ENCODE measurements at places on chromosomes 2 and 18.

DNA sequence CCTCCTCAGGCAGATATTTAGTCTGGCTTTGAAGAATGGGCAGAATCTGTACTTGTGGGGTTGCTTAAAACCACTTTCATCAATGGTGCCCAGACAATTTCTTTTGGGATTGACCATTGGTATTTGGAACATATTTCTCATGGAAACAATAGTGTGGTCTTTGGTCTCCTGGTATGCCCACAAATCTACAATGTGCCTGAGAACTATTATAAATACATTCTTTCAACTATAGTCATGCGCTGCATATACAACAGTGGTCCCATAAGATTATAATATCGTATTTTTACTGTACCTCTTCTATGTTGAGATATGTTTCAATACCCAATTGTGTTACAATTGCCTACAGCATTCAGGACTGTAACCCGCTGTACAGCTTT, 34.8 kb upstream of the PPP4R1 start:
- no peak for DNase-seq

DNA sequence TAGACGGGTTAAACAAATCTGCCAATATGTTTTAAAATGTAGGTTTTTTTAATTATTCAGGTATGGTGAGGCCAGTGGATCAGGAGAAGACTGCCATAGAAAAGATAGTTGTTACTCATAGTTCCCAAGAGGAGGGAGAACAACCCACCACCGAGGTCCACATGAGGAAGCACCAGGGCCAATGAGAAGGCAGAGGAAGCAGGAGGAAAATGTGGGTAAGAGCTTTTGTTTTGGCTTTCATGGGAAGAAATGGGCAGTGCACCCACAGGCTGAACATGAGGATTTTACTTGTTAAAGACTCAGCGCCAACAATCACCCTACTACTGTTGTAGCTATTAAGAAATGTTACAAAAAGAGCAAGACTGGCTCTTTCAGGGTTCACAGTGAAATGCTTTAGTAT, 191.8 kb upstream of the HNMT start:
- DNase-seq, result no peak

DNA sequence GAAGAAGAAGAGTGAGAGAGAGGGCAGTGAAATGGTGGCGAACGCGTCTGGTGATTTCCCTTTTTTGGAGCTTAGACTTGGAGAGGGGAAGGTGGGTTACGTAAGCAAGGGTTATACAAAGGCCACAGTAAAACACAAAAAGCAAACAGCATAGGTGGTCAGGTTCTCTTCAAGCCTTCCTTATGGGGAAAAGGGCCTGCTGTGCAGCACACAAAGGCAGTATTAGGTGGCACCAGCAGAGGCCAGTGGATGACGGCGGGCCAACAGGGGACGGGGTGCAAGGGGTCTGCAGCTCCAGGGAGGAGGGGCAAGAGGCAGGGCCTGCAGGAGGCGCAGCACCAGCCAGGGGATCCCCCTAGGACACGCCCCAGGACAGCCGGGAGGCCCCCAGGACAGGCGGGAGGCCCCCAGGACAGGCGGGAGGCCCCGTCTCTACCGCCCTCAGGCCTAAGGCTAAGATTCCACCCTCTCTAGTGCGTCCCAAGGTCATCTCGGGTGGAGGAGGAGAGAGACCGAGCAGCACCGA, 32.6 kb upstream of the NPC1 start:
- DNase-seq, result no peak

DNA sequence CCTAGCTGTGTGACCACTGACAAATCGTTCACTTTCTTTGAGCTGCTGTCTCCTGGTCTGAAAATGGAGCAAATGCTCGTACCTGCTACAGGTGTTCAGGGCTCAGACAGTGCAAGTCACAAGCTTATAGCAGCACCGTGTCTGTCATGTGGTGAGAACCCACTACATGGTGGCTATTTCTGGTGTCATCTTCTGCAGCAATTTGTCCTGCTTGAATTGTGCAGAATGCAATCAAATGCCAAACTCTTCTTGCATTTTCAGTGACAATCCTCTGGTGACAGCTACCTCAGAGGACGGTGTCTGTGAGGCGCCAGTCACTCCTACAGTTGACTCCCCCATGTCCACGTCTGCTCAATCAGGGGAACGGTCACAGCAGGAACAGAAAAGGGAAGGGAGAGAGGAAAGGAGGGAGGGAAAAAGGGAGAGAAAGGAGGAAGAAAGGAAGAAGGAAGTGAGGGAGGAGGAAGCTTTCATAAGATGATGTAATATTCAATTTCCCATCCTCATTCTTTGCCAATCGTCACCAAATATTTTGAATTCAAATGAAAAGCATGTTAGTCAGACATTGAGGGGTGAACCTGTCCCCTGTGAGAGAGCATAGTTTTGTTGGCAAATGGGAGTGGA, 122.2 kb downstream of the BCL2 start:
- no peak for DNase-seq

GRCh38 chr18:457140-457519, 43.4 kb downstream of the COLEC12 start:
- DNase-seq, result no peak

DNA sequence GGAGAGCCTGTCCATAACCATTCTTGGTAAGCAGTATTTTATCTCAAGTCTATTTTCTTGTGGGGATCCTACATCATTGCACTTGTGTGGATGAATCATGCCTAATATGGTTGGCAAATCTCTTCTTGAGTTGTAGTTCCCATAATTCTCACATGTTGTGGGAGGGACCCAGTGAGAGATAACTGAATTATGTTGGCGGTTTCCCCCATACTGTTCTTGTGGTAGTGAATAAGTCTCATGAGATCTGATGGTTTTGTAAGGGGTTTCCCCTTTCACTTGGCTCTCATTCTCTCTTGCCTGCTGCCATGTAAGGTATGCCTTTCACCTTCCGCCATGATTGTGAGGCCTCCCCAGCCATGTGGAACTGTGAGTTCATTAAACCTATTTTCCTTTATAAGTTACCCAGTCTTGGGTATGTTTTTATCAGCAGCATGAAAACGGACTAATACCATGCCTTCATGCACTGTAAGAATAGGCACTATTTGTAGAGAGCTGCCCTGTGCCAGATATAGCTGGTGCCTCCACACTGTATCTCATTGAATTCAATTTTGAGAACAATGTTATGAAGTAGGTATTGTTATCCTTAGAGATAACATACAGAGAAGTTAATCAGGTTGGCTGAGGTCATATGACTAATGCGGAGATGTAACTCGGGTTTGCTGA, 148.3 kb downstream of the PLCL1 start:
- DNase-seq, result no peak

DNA sequence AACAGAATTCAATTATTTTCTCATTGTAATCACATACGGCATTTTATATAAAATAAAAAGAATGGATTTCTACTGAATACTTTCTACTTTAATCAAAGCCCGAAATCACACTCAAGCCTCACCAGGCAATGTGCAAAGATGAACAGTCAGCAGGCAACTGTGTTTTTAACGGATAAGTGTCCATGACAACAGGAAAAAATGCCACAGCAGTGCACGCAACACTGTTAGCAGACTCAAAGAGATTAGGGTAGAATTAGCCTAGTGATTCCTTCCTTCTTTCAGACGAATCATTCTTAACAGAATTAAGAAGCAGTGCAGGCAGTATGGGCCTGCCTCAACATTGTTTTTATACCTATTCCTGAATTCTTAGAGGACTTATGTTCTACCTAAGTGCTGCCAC, 135.6 kb downstream of the CDH2 start:
- peak; percentile 2 for DNase-seq

GRCh38 chr2:43708891-43709290, 32.7 kb upstream of the C1GALT1C1L start:
- DNase-seq, result no peak

DNA sequence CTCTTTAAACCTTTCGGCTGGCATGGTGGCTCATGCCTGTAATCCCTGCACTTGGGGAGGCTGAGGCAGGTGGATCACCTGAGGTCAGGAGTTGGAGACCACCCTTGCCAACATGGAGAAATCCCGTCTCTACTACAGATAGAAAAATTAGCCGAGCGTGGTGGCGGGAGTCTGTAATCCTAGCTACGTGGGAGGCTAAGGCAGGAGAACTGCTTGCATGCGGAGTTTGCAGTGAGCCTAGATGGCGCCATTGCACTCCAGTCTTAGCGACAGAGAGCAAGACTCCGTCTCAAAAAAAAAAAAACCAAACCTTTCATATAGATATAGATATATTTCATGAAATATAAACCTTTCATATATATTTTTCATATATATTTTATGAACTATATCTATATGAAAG, 864.7 kb downstream of the TRIB2 start:
- no peak for DNase-seq

DNA sequence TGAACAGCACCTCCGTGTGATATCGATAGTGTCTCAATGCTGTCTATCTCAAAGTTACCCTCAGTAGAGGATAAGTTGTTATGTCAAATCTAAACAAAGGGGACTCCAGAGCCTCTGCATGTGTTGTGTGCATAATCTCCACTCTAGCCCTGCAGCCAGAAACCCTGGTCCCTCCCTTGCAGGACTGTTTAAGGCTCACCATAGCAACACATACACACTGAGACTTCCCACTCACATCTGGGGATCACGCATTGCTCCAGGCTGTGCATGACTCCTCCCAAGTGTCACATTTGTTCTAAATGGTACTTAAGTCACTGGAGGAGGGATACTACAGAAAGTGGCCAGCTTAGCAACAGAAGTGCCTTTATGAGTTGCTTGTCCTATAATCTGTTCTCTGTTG, 258.6 kb upstream of the CRIM1 start:
- DNase-seq, result peak; percentile 51

DNA sequence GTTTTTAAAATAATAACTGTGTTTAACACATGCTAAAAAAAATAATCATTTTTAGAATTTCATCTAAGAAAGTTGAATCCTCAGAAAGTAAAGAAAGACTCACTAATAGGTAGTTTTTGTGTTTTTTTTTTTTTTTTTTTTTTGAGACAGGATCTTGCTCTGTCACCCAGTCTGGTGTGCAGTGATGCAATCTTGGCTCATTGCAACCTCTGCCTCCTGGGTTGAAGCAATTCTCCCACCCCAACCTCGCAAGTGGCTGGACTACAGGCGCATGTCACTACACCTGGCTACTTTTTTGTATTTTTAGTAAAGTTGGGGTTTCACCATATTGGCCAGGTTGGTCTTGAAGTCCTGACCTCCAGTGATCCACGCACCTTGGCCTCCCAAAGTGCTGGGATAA, 7.1 kb downstream of the CKAP2L start:
- DNase-seq, result no peak

DNA sequence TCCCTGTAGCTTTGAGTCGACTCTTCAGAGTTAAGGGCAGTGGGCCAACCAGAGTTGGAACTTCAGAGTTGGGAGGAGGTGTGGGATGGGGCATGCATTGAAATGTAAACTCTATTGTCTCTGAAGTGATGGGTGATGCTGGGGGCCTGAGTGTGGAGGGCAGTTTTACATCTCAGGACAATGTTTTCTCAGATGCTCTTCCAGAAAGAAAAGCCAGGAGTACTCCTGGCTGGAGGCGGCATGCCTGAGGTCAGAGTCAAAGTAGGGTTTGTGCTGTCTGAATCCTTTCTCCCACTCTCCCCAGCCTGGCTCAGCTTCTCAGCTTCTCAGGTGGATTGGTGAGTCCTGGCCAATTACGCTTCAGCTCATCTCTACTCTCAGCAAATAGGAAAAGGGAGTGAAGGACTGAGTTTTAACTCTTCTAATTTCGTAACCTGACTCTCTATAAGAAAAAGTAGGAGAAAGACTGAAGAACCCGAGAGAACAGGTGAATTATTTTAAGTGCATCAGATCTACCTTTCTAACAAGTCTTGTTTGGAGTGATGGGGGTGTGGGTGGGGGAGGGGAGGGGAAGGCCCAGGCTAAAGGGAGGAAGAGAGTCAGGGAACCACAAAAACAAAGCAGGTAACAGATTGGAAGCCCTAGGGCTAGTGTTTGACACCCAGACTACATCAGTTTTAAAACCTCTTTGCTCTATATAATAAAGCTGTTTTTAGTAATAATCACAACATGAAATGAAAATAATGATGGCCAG, 107.5 kb upstream of the PELI1 start:
- DNase-seq, result no peak

GRCh38 chr2:99697811-99698568, 208.2 kb upstream of the REV1 start:
- no peak for DNase-seq

DNA sequence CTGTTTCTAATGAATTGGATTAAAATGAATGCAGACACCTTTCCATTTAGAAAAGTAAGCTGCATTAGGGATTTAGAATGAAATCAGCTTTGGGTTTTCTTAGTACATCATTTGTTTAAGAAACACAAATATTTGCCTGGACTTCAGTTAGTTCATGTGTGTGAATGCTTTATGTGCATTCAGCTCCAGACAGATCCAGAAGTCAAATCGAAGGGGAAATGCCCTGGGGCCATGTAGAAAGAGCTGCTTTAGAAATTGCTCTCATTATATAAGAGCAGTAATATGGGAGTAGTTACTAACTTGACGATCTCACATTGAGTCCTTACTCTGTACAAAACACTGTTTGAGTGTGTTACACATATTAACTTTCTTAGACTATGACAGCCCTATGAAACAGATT, 88.0 kb upstream of the TTC39C start:
- no peak for DNase-seq

GRCh38 chr2:216216951-216217903, 108.1 kb downstream of the XRCC5 start:
- DNase-seq, result peak; percentile 53

GRCh38 chr2:195531754-195532153, 125.3 kb upstream of the SLC39A10 start:
- no peak for DNase-seq
